ENCODE measurements at places on chromosomes 16 and 17.

DNA sequence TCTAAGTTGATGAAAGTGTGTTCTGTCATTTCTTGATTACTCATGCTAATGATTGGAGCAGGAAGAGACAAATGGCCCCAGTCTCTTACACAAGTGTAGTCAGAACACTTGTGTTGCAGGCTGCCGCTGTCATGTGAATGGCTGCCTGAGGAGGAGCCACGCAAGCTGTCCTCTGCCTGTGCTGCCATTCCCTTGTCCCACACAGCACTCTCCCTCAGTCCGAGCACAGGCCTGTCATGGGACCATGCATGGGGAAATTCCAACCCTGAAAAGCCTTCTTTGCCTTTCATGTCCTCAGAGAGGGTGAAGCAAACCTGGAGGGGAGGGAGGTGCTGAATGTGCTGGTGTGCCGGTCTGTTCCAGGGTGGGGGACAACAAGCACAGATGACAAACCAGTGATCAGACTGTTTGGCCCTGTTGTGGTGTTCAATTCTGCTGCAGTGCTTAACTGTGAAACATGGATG, 109.4 kb downstream of the MRTFB start:
- DNase-seq = no peak

DNA sequence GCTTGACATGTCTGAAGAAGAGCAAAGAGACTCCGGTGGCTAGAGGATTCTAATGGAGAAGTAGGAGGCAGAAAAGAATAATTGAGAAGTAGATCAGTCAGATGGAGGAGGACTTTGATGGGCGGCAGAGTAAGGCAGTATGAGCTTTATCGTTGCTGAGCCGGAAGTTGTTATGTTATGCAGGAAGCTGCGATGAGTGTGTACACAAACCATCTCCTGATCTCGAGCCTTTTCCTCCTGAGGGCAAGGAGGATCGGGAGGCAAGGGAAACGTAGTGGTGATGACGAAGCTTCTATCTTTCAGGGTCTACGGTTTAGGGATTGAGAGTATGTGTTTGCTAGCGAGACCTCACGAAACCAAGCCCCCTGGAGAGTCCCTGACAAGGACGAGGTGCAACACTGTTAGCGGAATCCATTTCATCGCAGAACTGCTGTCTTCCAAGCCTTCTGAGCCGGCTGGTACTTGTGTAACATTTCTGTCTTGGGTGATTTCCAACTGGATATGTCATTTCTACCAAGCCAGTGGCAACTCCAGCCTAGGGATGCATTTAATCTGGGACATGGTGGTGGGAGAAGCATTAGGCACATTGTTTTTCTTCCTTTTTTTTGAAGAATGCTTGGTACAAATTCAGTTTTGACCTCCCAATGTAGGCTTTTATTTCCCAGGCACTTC, 45.5 kb downstream of the RBFOX1 start:
- no peak for DNase-seq

DNA sequence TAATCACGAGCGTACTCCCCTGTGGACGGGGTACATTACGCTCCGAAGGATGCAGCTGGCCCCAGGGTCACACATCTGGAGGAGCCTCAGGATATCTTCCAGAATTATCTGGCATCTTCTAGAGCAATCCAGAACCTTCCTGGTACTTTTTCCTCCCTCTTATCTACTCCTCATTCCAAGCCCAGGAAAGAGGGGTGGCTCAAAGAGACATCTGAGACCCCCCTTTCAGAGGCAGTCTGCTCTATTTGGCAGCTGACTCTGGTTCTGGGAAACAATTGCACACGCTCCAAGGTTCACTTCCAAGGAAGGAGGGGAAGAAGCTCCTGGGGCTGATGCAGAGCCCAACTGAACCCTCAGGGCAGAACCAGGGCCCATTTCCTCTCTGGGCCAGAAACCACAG, 14.9 kb downstream of the RBFOX3 start:
- DNase-seq = no peak

GRCh38 chr17:74024871-74025531, 178.5 kb upstream of the RPL38 start:
- no peak for DNase-seq

GRCh38 chr16:15398618-15399316, 3.2 kb downstream of the MPV17L start:
- DNase-seq = no peak

DNA sequence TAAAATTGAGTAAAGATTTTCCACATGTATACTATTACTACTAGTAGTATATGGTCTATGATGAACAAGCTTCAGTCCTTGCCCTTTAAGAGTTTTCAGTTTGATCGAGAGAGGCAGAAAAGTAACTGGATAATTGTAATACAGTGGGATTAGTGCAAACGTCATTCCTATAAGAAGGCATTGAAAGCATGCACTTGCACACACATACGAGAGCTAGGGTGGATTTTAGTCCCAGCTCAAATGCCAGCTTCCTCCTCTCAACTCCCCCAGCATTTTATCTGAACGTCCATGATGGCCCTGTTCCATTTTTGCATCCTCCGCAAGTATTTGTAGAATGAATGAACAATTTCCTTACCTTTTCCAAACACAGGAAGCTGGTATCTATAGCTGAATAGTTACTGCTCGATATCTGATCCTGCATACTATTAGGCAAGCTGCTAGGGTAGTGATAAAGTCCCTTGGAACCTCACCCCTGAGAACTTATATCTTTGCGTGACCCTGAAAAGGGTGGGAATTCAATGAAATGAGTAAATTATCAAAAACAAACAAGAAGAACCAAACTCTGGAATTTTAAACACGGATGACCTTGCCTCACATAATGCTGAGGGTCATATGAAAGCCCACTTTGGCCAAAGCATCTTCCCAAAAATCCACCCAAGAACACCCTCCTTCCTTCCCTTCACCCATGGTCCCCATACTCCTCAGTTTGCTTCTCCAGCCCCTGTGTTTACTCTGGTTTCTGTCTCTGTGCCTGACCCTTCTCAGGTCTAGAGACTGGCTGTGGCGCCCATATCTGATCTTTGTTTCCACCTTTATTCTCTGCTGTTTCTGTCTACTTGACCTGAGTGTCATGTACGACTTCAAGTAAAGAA, 60.5 kb downstream of the TMEM100 start:
- DNase-seq = no peak

DNA sequence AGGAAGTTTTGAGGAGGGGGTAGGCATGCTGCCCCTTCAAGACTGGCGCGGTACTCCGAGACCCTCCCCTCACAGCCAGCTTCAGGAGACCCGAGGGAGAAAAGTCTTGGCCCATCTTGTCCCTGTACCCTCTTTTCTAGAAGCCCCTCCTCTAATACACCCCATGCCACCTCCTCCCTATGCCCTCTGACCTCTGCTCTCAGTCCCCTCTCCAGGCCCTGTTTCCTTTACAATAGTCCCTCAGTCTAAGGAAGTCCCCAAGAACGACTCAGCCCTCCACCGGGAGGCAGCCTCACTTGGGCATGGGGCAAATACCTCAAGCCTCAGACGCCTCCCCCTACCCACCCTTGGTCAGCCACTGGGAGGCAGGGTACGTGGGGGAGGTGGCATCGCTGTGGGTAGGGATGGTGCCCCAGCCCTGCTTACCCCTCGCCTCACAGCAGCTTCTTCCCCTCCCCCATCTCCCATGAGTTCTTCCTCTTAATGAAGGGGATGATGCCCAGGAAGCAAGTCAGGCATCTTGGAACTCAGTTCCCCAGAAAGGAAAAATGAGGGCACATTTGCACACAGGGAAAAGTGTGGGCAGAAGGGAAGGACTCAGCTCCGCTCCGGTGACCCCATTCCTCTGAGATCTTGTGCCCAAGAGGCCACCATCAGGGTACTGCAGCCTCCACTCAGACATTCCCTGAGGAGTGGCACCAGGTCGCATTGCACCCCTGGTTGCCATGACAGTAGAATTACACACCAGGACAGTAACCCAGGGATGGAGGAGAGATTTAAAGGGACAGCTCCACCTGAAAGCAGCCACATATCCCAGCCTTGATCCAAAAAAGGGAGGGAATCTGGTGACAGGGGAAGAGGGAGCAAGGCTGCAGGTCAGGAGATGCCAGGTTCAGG, 6.2 kb downstream of the MPP2 start:
- DNase-seq = no peak

- no peak for DNase-seq
Measured at GRCh38 chr17:80986816-80987475, 4.7 kb upstream of the CHMP6 start.

- no peak for DNase-seq
Measured at GRCh38 chr17:9146064-9146463, 124.8 kb downstream of the NTN1 start.

GRCh38 chr17:19703106-19703827, 13.1 kb downstream of the SLC47A2 start:
- no peak for DNase-seq

DNA sequence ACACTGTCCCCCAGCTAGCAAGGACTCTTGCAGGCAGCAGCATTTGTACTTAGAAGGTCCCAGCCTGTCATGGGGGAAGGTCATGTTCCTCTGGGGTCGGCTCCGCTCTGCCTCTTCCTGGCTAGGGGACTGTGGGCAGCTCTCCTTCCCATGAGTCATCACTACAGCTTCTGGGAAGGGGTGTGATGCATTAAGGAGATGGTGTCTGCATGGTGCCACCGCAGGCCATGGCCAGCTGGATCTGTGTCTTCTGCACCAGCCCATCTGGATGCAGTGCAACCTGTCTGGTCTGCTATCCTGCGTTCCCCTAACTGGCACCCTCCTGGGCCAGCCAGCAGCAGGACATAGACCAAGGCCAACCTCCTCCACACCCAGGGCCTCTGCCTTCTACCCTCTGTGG, 6.3 kb downstream of the STARD3 start:
- DNase-seq = no peak

GRCh38 chr16:51985126-51985525, 561.8 kb downstream of the TOX3 start:
- DNase-seq = no peak

- DNase-seq = no peak
Measured at GRCh38 chr16:89761304-89761922, 40.1 kb downstream of the ZNF276 start.

GRCh38 chr17:69485901-69486643, 71.6 kb downstream of the MAP2K6 start:
- no peak for DNase-seq

- no peak for DNase-seq
Measured at GRCh38 chr17:27320222-27320560, 26.3 kb downstream of the WSB1 start.

- no peak for DNase-seq
Measured at GRCh38 chr16:4393240-4393600, 21.6 kb downstream of the VASN start.

DNA sequence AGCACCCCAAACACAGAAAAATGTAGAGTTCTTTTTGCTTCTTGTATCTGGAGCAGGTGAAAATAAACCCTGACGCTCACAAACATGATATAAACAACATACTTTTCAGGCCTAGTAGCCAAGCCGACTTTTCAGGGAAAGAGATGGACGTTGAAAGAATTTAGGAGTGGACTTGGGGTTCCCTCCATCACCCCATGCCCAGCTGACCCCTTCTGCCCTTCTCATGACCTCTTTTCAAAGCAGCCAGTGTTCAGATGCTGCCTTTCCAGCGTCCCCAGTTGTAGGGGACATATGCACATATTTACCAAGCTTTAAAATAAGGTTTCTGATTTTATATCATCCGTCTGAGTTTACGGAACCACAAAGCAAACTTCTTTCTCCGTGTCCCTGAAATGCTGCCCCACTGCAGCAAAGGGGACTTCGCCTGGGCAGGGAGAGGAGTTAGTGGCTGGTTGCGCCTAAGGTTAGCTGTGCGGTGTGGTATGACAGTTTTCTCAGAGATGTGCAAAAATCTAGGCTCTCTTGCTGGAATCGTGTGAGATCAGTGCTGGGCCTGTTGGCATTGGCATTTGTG, 235.5 kb downstream of the MRTFB start:
- DNase-seq = no peak

GRCh38 chr17:1180958-1181752, 1.4 kb upstream of the ABR start:
- DNase-seq = no peak

GRCh38 chr17:45645330-45645729, 138.8 kb upstream of the CRHR1 start:
- DNase-seq = no peak

GRCh38 chr17:44533533-44534246, 23.6 kb upstream of the FZD2 start:
- no peak for DNase-seq

- no peak for DNase-seq
Measured at GRCh38 chr16:74456290-74456625, 35.0 kb upstream of the CLEC18B start.
